ENCODE measurements at places on chromosomes 6 and 20.

DNA sequence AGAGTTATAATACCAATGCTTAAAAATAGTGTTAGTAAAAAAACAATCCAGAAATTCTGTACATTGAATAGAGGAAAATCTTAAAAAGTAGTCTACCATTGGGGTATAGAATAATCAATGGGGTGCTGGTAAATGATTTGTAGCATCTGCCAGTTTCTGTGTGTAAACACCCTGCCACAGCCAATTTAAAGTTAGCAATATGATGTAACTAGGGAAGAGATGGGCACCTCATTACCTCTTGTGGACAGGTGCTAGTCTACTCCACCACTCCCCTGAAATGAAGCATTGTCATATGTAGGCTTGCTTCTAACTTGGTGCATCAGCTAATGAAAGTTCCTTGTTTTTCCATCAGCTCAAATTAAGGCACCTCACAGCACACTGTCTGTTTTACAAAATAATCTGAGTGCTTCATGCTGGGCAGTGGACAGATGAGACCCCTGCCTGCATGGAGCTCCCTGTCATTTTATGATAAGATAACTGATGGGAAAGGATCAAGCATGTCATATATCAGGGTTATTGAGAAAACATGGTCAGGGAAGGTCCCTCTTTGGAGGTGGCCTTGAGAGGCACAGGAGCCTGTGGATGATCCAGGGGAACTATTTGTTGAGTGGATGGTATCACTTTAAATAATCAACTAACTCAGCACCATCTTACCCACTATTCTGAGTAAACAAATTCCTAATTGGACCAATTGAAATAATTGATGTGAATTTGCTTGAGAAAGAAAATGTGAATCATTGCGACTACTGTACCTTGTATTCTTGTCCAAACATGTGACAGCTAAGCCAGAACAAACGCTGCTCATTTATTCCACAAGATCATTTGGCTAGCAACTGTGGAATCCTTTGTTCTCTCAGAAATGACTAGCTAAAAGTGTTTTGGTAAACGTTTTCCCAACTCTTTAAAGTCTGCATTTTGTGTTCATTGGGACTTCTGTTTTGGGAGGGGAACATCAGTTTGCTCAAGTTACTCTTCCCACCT is 45.9 kb upstream of the CSE1L start:
- no peak for DNase-seq

GRCh38 chr6:161815965-161816364 is 542.1 kb upstream of the AGPAT4 start:
- no peak for DNase-seq

DNA sequence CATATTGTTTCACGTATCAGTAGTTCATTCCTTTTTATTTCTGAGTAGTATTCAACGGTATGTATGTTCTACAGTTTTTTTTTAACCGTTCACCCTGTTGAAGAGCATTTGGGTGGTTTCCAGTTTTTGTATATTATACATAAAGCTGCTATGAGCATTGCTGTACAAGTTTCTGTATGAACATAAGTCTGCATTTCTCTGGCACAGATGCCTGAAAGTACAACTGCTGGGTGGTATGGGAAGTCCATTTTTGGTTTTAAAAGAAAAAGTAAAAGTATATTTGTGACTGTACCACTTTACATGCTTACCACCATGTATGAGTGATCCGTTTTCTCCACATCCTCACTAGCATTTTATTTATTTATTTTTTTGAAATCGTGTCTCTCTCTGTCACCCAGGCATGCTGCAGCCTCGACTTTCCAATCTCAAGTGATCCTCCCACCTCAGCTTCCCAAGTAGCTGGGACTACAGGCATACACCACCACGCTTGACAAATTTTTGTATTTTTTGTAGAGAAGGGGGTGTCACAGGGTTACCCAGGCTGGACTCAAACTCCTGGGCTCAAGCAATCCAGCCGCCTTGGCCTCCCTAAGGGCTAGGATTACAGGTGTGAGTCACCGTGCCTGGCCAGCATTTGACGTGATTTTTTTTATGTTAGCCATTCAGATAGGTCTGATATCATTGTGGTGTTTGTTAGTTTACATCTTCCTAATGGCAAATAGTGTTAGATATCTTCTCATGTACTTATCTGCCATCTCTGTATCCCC is 11.0 kb upstream of the SIM1 start:
- no peak for DNase-seq

GRCh38 chr6:4647414-4648365 is 128.5 kb upstream of the CDYL start:
- DNase-seq: peak; percentile 74

- no peak for DNase-seq
Observed at GRCh38 chr20:55253781-55254180, 751.5 kb downstream of the CBLN4 start.

DNA sequence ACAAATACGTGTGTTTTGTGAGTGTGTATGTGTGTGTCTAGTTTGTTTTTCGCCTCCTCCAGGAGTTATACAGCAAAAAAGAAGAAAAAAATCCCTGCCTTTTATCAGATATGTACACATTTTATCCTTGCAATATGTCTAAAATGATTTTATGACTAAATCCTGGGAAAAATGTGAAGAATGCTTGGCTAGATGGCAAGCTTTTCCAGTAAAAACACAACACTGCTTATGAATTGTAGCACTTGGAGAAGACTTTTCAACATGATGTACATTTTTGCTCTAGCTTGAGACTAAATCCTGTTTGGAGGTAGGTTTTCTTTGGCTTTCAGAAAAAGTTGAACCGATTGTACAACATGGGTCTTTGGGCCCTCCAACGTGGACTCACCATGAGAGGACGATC is 160.2 kb downstream of the GMPR start:
- peak; percentile 84 for DNase-seq

DNA sequence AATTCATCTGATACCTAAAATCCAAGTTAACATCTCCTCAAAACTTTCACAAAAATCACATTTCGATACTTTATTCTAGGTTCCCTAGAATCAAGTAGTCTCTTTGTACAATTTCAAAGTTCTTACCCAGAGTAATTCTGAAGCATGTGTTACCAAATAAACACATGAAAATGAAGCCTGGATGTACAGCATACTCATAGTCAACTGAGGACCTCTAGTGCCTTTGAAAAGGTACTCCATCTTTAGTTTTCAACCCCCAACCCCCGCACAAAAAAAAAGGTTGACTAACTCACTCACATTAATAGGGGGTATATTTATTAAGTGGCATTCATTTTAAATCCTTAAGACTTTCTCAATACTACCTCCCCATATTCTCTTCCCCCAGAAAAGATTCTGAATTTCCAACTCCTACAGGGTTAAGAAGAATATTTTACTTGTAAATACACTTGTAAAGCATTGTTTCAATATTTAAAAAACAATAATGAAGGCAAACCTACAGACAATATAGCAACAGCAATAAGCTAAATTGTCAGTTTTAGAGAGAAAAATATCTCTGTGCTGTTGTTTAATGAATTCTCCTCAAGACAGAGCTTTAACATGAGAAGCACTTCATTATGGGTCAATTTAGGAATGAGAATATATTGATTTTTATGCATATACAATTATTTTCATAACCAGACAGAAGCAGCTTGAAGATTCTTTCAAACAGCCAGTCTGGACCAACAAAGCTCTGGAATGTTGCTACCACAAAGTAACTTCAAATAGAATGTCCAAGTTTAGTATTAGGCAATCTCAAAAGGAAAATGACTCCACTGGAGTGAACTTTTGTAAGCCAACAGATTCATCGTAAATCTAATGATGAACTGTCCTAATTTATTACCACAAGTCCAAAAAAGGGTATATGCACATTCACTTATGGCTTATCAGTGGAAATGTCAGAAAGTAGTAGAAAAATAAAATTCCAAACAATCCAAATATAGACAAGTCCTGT is 3.3 kb downstream of the PLN start:
- peak; percentile 77 for DNase-seq

DNA sequence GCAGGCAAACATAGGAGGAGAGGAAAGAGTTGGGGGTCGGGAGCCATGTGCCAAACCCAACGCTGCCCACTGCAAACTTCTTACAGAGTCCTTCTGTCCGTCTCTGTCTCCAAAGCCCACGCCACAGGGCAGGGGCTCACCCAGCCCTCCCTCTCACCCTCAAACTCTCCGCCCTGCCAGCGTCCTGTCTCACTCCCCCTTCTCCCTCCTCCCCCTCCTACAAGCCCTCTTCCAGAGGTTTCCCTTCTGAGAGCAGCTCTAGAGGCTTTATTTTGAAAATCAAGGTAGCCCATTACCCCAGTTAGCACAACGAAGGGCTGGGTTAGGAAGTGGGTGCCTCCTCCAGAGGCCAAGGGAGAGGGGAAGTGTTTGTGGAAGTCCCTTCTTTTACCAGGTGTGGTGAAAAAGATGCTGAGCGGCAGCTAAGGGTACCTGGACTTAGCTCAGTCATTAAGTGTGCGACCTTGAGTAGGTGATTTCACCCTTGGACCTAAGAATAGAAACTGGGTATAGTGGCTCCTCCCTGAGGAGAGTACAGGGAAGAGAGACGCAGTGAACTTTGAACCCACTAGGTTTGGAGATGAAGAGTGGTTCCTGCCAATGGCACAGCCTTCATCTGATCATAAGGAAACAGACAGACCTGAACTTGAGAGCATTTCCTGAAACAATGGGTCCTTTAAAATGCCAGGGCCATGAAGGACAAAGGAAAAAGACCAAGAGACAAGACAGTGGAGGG is 123.8 kb downstream of the BANF2 start:
- no peak for DNase-seq

DNA sequence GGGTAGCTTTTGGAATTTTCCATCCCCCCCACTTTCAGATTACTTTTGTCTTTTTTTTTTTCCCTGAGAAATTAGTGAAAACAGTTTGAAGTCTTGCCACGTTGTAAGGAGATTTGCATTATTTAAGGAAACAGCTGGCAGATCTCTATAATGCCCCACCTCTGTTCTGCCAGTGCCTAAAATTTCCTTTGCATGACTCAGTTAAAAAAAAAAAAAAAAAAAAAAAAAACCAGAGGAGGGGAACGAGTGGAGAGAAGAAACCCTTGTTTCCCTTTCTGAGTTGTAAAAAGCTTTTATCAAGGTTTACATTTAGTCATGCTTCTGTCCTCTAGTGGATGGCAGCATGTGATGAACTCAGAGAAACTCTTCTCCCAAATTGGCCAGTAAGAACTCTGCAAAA is 33.5 kb downstream of the CARMIL1 start:
- peak; percentile 77 for DNase-seq

- DNase-seq: no peak
Observed at GRCh38 chr20:25065072-25065624, 7.2 kb upstream of the ACSS1 start.

DNA sequence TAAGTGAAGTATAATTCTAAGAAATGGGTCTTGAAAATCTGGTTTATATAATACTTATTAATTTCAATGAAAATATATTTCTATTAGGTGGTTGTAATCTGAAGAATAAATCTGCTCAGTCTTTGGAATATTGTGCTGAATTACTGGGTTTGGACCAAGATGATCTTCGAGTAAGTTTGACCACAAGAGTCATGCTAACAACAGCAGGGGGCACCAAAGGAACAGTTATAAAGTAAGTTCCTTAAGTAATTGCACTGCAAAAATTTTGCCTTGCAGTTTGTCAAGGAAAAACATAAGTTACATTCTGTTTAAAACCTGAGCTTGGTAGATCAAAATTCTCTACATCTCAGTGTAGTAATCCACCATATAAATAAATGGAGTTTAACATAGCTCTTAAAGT is 106.0 kb downstream of the MYO6 start:
- DNase-seq: peak; percentile 64

- DNase-seq: no peak
Observed at GRCh38 chr20:17531665-17532025, 466 bp upstream of the BFSP1 start.

DNA sequence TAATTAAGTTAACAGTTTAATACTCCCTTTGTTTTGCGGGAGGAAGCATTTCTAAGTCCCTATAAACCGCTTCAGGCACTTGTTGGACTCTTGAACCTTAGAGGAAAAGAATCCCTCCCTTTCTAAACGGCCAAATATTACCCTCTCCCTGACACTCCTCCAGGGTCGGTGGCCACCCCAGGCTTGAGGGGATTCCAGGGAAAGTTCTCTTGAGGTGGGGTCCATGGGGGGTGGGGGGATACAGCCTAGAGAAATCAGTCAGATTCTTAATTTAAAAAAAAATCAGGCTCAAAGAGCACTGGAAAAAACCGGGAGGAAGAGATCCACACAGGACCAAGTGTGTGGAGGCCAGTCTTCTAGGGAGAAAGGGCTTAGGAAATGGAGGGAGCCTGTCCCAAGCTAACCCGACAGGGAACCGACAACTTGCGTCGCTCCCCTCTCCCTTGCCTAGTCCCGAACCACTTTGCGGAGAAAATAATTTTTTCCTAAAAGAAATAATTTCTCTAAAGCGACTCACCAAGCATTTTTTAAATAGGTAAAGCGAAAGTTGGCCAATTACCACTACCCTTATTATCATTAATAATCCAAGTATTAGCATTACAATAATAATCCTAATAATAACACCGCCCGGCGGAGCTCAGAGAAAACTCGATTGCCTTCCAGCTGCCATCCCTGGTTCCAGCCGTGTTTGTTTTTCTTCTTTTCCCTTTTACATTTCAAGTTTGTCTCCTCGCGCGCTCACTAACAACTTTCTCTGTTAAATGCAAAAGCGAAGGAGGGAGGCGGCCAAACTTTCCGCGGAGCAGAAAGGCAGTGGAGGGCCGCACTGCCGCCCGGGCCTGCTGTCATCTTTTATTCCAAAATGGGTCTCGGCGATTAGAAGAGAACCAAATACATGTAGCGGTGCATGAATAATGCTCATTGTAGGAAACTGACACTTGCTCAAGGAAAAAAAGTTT is 4.8 kb downstream of the NR2E1 start:
- DNase-seq: no peak

DNA sequence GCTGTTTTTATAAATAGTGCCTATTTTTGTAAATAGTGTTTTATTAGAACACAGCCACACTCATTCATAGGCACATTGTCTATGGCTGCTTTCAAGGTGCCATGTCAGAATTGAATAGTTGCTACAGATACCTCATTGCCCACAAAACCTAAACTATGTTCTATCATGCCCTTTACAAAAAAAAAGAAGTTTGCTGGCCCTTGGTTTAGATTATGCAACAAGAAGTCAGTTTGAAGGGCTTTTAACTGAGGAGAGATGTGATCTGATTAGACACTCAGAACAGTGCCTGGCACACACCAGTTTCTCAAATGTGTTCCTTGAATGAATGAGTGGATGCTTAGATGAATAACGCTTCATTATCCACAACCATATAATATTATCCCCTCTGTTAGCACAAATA is 366.1 kb downstream of the MAFB start:
- DNase-seq: no peak

- DNase-seq: no peak
Observed at GRCh38 chr6:16841241-16841640, 80.0 kb upstream of the ATXN1 start.

DNA sequence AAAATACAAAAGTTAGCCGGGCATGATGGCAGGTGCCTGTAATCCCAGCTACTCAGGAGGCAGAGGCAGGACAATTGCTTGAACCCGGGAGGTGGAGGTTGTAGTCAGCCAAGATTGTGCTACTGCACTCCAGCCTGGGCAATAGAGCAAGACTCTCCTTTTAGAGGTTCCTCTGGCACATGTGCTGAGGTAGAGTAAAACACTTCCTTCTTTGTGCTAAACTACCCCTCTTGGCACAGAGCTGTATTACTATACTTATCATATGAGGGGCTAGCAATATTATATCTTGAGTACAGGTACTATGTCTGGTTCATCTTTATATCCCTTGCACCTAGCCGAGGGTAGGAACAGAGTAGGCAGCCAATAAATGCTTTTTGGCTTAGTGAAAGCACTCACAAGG is 40.2 kb upstream of the SAMHD1 start:
- DNase-seq: no peak

GRCh38 chr20:53748821-53749421 is 155.3 kb upstream of the ZNF217 start:
- peak; percentile 79 for DNase-seq

- DNase-seq: no peak
Observed at GRCh38 chr20:3674995-3675900, 6.6 kb downstream of the ADAM33 start.

GRCh38 chr6:35128496-35128895 is 12.6 kb downstream of the TCP11 start:
- DNase-seq: peak; percentile 52

All from AG10803 (cell line).